ENCODE measurements at places on chromosomes 11 and 22.

DNA sequence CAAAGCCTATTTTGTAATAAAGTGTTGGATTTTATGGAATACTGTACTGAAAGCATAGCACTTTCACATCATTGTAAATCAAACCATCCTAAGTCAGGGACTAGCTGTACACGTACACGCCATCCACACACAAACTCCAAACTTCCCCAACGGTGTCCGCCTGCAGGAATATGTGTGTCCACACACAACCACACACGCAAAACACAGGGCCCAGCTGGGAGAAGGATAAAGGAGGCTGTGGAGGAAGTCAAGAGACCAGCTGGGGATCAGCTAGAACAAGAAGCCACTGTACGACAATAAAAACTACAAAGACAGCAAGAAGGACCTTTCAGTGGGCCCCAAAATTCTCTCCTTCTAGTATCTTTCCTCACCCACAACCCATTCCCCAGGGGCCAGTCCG is 1.6 kb downstream of the TRIM29 start:
- no peak overlapping the region for H3K4me3 ChIP-seq
- no peaks in the 10 kb centered on the region for H3K4me1 ChIP-seq
- H3K36me3 ChIP-seq = no peaks in the 10 kb centered on the region
- H3K27ac ChIP-seq = peak overlapping the region; percentile 89
- DNase-seq = no peak

GRCh38 chr11:26688701-26689100 is 33.2 kb downstream of the SLC5A12 start:
- H3K27ac ChIP-seq = no peak overlapping the region
- no peak overlapping the region for H3K4me3 ChIP-seq
- no peaks in the 10 kb centered on the region for H3K27me3 ChIP-seq
- DNase-seq = no peak

DNA sequence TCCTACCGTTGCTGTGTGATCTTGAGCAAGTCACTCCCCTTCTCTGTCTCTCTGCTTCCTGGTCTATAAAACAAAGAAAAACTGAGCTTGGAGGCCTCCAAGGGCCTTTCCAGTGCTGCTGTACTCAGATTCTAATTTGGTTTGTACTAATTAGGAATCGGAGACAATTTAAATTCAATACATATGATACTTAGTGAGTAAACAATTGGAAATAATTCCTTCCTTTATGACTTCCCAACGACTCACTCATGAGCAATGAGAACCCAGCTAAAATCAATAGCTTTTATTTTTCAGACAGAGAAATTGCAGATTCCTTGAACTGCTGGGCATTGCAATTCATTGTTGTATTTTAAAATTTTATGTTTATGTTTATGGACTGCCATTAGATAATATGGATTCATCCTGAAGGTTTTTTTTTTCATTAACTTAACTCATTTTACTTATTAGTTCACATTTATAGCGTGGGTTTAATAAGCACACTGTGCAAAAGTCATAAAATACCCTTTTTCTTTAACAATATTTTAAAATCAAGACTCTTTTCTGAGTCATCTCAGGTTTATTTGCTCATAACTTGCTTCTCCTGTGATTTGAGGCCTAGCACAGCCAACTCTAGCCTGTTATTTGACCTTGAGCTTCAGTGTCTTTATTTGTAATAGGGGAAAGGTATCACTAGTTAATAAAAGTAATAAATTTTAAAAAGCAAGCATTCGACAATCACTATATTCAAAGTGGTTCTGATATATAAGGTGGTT is 95.8 kb downstream of the TP53I11 start:
- no peaks in the 10 kb centered on the region for H3K27me3 ChIP-seq
- no peak for DNase-seq
- H3K4me1 ChIP-seq = no peaks in the 10 kb centered on the region
- H3K36me3 ChIP-seq = no peaks in the 10 kb centered on the region
- H3K4me3 ChIP-seq = no peak overlapping the region

DNA sequence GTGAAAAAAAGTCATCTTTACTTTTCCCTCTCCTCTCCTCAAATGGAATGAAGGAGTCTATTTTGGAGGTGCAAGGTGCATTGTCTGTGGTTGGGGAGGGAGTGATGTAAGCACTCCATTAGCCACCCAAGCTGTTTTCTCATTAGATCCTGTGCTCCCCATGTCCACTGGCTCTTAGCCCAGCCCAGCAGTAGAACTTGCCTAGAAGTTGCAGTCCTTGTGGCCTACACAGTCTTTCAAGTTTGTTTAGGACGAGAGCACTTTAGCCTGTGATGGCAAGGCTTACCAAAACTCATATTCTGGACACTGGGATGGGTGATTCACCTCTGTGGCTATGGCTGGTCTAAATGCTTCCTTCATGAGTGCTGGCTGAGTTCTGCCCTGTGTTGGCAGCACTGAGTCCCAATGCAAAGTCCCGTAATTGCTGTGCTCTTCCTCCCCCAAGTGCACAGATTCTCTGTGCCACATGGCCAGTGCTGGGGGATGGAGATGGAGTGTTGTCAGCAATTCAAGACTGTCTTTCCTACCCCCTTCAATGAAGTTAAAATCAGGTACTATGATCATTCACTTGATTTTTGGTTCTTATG is 15.8 kb downstream of the SLC22A25 start:
- no peak overlapping the region for H3K4me3 ChIP-seq
- no peaks in the 10 kb centered on the region for H3K27me3 ChIP-seq
- H3K27ac ChIP-seq = no peak overlapping the region
- no peak for DNase-seq
- H3K4me1 ChIP-seq = no peaks in the 10 kb centered on the region

DNA sequence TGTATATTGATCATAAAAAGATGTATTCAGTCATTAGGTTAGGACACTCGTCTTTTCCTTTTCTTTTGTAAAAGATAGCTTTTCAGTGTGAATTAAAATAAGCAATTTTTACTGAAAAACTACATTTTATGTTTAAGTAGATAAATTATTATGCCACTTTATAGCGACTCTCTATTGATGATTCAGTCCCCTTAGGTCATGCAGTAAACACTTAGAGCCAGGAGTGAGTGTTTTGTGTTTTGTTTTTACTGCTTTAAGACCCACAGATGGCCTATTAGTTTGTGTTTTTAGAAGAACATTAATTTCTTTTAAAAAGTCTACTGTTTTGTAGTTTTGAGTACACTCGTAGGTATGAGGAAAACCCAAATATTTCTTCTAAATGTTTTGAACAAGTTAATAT is 86.6 kb downstream of the YAP1 start:
- H3K27ac ChIP-seq = peak overlapping the region; percentile 7
- no peaks in the 10 kb centered on the region for H3K27me3 ChIP-seq
- peaks cover 40% of the 10 kb centered on the region for H3K4me1 ChIP-seq
- H3K4me3 ChIP-seq = no peak overlapping the region

DNA sequence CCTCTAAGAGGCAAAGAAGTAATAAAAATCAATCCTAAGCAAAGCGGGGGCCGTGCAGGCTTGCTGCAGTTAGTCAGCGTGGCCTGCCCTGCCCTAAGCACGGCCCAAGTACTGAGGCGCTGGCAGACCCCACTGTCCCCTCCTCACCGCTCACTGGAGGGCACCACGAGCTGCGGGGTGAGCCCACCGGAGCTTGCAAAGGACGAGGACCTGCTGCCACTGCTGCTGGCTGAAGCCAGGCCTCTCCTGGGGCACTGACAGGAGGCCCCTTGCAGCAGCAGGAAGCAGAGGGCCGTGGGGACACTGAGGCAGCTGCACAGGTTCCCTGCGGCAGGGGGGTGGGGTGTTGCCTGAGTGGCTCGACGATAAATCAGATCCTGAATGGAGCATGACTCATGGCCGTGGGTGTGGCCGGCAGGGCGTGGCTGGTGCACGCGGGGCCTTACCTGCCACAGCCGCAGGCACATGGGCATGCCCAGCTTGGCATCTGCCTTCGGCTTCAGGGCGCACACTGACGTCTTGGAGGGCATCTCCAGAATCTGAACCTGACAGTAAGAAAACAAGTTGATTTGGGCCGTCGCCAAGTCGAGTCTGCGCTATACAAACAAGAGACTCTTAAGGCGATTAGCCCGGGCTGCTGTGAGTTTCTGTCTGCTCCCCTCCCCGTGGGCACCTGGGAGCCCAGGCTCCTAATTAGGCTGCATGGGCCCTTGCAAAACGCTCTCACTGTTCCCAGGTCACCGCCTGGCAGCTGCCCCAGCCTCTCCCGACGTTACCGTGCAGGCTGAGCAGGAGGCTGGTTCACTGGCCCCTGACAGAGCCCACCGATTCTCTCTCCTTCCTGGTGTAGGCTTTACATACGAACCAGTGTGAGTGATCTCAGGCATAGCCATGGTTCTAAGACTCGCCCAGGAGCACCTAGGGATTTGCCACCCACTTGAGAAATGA is 45.9 kb downstream of the TBX1 start:
- DNase-seq = no peak
- no peaks in the 10 kb centered on the region for H3K36me3 ChIP-seq
- no peak overlapping the region for H3K27ac ChIP-seq

DNA sequence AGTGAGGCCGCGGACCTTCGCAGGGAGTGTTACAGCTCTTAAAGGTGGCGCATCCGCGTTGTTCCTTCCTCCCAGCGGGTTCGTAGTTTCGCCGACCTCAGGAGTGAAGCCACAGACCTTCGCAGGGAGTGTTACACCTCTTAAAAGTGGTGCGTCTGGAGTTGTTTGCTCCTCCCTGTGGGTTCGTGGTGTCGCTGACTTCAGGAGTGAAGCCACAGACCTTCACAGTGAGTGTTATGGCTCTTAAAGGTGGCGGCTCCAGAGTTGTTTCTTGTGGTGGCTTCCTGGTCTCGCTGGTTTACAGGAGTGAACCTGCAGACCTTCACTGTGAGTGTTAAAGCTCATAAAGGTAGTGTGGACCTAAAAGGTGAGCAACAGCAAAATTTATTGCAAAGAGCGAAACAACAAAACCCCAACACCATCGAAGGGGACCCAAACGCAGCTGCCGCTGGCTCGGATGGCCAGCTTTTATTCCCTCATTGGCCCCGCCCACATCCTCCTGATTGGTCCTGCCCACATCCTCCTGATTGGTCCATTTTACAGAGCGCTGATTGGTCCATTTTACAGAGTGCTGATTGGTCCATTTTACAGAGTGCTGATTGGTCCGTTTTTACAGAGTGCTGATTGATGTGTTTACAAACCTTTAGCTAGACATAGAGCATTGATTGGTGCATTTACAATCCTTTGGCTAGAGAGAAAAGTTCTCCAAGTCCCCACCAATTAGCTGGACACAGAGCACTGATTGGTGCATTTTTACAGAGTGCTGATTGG is 1.2 kb upstream of the TMEM45B start:
- H3K27me3 ChIP-seq = peaks cover 5% of the 10 kb centered on the region
- H3K4me3 ChIP-seq = no peak overlapping the region
- DNase-seq = no peak
- H3K27ac ChIP-seq = no peak overlapping the region
- no peaks in the 10 kb centered on the region for H3K4me1 ChIP-seq

GRCh38 chr11:9750551-9750950 is 86.7 kb downstream of the SWAP70 start:
- H3K4me1 ChIP-seq = peaks cover 23% of the 10 kb centered on the region
- H3K36me3 ChIP-seq = no peaks in the 10 kb centered on the region
- peak overlapping the region; percentile 22 for H3K27ac ChIP-seq
- H3K27me3 ChIP-seq = no peaks in the 10 kb centered on the region
- no peak overlapping the region for H3K4me3 ChIP-seq
- no peak for DNase-seq

- no peak for DNase-seq
- H3K27ac ChIP-seq = peak overlapping the region; percentile 62
- H3K4me3 ChIP-seq = no peak overlapping the region
- no peaks in the 10 kb centered on the region for H3K4me1 ChIP-seq
- no peaks in the 10 kb centered on the region for H3K27me3 ChIP-seq
These were observed 58.9 kb upstream of the CLMP start for GRCh38 chr11:123253911-123254310.

GRCh38 chr11:12088047-12088481 is 22.3 kb upstream of the MICAL2 start:
- no peak overlapping the region for H3K4me3 ChIP-seq
- peaks cover 52% of the 10 kb centered on the region for H3K4me1 ChIP-seq
- no peaks in the 10 kb centered on the region for H3K36me3 ChIP-seq
- no peak for DNase-seq

- H3K27me3 ChIP-seq = no peaks in the 10 kb centered on the region
- peak overlapping the region; percentile 80 for H3K4me3 ChIP-seq
- peak overlapping the region; percentile 98 for H3K27ac ChIP-seq
These were observed 806 bp upstream of the SMDT1 start for GRCh38 chr22:42078469-42079318.

DNA sequence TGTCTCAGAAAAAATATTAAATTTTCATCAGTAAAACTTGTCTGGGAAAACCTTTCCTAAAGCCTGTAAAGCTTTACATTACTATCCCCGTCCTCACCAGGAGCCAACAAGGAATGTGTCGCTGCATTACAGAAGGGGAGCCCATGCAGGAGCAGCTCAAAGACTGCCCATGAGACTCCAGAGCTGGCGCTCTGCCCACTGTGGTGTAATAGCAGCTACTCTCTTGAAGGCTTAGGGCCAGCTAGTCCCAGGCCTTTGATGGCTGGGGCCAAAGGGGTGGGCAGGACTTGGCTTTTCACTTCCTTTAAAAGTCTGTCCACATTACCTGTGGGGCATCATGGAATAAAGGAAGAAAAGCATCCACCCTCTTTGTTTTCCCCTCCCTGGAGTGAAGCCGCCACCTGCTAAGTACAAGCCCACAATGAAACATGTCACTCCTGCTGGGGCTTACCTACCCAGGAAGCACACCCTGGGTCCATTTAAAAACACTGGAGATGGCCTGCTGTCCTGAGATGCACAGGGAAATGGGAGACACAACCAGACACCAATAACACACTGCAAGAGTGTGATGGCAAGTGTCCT is 150.7 kb downstream of the ADAMTS15 start:
- no peaks in the 10 kb centered on the region for H3K27me3 ChIP-seq
- DNase-seq = no peak

- no peaks in the 10 kb centered on the region for H3K27me3 ChIP-seq
- H3K4me3 ChIP-seq = no peak overlapping the region
- no peak for DNase-seq
- H3K4me1 ChIP-seq = peaks cover 90% of the 10 kb centered on the region
These were observed 34.1 kb downstream of the CD44 start for GRCh38 chr11:35173011-35173511.

GRCh38 chr11:64357904-64358535 is 942 bp upstream of the RPS6KA4 start:
- H3K4me3 ChIP-seq = peak overlapping the region; percentile 70
- no peaks in the 10 kb centered on the region for H3K36me3 ChIP-seq
- H3K4me1 ChIP-seq = peaks cover 42% of the 10 kb centered on the region
- peak overlapping the region; percentile 91 for H3K27ac ChIP-seq

DNA sequence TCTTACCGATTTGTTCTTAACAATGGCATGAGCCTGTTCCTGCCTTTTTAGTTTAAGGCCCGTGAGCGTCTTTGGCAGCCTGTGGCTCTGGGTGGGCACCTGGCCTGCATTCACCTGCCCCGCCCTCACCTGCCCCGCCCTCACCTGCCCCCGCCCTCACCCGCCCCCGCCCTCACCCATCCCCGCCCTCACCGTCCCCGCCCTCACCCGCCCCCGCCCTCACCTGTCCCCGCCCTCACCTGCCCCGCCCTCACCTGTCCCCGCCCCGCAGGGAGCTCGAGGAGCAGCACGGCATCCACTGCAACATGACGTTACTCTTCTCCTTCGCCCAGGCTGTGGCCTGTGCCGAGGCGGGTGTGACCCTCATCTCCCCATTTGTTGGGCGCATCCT is 14.2 kb downstream of the GATD1 start:
- peaks cover 53% of the 10 kb centered on the region for H3K36me3 ChIP-seq
- H3K27me3 ChIP-seq = no peaks in the 10 kb centered on the region
- H3K4me3 ChIP-seq = no peak overlapping the region

Data from vagina (tissue), 2 donors.